GM12892 (cell line): ENCODE measurements at places on chromosomes 2 and 18.
A peak's percentile ranks its signal among the peaks of the same experiment; 100 is the strongest.

- no peak for DNase-seq
Measured at GRCh38 chr2:5467178-5467905, 224.8 kb upstream of the SOX11 start.

GRCh38 chr2:175001566-175001965, 3.6 kb downstream of the CHN1 start:
- DNase-seq: no peak

DNA sequence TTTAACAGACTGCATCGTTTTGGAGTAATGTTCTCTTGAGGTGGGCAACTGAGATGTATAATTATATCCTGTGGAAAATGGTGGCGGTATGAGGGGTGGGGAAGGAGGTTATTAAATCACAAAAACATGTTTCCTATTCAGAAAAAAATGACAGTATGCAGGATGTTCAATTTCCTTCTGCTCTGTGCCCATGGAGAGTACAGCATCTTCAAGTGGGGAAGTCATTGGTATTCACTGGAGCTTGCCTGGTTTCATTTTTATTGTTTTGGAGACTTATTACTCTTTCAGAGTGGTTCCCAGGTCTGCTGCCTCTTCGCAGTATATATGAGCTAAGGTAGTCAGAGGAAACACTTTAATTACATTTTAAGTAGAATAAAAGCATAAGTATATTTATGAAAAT, 318.8 kb upstream of the RAB12 start:
- no peak for DNase-seq

DNA sequence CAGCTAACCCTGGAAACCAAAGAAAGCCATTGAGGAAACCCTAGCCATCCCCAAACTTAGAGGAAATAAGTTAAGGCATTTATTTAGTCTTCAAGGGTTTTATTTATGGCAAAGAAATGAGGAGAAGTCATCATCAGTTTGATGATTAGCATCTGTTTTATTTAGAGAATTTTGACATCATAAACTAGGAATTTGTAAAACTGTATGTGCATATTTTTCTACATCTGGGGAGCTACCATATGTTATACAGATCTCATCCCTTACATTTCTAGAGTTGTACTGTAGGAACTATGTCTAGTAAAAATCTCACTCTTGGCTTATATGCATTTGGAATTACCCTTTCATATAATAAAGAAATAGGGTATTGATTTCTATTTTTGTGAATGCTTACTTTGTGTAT, 48.7 kb downstream of the FMNL2 start:
- no peak for DNase-seq

DNA sequence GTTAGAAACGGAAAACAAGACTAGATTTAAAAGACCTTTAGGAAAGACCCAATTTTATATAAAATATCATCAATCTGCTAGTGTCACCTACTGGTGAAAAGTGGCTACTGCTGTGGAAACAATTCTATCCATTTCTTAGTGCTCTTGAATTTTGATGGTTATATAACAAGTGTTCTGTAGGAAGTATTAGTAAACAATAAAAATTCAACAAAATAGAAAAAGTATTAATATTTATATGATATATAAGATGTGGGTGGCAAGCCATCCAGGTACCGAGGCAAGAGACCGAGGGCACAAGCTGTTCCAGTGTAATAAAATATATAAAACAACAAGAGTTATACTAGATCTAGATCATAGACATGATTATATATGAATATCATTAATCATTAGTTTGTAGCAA, 6.2 kb upstream of the TMEM87B start:
- no peak for DNase-seq

- no peak for DNase-seq
Measured at GRCh38 chr18:63528863-63529492, 13.2 kb upstream of the SERPINB12 start.

DNA sequence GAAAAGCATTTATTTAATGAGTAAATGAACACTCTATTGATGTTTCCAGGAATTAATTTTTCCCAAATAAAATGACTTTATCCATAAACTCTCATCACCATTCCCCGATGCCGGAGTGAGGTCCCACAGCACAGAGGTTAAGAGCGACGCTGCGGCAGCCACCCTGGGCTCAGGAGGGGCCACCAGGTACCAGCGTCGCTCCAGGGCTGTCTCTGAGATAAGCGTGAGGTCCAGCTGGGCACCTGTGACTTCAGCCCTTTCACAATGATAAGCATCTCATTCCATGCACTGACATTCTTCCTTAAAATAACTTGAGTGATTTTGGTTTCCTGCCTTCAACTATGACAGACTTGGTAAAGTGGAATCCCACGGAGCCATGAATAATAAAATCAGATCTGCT, 182.1 kb downstream of the TWIST2 start:
- DNase-seq: no peak

- no peak for DNase-seq
Measured at GRCh38 chr2:167258712-167259111, 370.4 kb downstream of the XIRP2 start.

GRCh38 chr2:148926291-148926961, 51.4 kb downstream of the KIF5C start:
- peak; percentile 50 for DNase-seq

- DNase-seq: no peak
Measured at GRCh38 chr2:219870041-219870440, 242.6 kb downstream of the SLC4A3 start.

DNA sequence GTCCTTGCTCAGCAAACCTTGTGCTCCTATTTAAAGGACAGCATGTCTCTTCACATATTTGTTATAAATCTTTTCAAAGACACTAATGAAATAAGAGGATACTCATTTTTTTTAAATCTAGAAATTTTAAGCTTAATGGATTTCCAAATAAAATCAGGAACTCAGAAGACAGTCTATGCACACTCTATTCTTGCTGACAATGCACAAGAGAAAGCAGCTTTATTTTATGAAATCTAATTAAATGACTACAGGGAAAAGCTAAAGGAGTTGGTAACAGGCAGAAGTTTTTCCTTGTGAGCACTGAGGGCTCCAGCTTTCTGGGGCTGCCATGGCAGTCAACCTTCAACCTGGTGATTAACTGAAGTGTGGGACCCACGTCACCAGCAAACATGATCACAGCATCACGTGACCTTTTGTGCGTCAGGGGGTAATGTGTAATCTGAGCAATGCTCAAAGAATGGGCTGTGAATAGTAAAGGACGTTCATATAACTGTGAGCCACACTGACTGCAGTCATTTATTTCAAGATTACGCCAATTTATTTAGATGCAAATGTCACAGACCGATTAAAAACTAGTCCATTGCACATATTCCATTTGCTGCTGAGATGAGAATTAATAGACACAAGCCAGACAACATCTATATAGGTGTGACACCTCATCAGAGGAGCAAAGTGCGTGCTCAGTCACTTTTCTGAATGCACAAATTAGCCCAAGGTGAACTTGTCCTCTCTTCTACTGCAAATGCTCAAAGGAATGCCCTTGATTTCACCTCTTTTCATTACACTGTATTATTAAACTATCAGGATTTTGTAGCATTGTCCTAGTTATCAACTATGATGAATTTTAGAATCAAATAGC, 11.6 kb upstream of the DNER start:
- no peak for DNase-seq

DNA sequence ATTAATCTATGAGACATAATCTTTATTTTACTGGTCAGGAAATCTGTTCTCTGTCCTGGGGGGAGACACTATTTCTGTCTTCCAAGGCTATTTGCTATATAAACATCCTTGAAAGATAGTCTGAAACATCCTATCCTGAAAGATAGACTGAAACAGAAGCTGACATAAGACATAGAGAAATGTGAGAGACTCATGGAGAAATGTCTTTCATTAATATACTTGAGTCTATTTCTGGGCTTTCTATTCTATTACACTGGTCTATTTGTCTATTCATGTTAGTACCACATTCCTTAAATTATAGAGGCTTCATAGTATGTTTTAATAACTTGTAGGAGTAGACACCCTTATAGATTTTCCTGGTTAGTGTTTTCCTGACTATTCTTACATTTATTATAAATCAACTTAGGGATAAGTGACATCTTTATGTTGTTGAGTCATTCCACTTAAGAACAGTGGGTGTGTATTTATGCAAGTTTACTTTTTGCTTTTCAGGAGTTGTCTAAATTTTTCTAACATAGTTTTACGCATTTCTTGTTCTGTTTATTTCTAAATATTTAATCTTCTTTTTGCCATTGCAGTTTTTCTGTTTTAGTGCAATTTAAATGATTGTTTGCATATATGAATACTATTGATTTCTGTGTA, 244.9 kb upstream of the ZSWIM2 start:
- DNase-seq: no peak

DNA sequence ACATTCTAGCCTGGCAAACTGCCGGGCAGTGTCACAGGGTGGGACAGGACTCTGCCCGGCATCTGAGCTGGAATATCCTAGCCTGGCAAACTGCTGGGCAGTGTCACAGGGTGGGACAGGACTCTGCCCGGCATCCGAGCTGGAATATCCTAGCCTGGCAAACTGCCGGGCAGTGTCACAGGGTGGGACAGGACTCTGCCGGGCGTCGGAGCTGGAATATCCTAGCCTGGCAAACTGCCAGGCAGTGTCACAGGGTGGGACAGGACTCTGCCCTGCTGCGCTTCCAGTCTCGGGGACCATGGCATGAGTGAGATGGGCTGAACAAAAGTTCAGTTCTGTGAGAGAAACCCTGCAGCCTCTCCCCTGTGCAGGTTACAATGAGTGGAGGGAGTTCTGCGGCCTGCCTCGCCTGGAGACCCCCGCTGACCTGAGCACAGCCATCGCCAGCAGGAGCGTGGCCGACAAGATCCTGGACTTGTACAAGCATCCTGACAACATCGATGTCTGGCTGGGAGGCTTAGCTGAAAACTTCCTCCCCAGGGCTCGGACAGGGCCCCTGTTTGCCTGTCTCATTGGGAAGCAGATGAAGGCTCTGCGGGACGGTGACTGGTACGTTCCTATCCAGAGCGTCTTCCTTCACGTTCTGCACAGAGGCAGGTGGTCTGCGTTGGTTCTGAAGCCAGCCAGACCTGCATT, 80.3 kb downstream of the TPO start:
- no peak for DNase-seq

DNA sequence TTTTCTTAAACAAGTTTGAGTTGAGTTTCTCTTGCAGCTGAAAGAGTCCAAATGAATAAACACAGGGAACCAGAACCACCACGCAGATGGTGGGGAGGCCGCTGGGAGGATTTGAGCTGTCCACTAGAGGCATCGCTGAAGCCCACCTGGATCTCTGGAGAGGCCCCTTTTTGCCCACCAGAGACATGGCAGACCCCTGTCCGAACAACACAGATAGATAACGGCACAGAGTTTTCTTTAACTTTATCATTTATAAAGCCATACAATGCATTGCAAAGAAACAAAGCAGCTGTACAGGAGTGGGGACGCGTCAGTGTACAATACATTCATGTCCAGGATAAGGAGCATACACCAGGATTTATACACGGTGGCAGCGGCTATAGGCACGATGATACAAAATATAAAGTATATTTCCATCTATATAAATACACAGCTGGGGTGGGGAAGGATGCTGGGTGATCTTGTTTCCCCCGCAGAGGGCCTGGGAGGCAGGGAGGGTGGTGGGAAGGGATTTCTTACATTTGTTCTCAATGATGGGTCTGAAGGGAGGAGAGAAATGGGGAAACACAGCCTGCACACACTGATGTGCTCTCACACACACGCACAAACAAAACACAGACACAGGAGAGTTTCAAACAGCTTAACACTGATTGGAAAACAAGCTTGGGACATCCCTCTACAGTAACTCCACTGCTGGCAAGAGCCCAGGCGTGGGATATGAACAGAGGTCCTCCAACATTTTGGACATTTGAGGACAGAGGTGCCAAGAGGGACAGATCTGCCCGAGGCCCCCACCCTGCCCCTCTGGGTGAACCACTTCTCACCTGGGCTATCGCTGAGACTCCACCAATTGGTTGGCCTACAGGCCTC, 203.0 kb downstream of the TNS1 start:
- DNase-seq: no peak

DNA sequence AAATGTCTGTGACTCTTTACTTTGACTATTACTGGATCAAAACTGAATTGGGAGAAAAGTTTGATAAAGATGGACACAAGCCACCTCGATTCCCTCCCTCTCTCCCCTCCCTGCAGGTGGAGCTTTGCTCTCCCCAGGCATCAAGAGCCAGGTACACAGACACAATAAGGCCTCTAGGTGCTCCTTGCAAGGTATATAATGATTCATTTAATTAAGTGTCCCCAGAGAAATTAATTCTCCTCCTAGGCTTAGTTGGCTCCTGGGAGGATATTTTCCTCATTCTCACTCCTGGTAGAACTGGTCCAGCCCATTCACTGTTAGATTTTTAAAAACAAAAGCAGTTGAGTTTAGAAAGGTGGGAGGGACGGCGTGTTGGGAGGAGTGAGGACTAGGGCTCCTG, 352.4 kb upstream of the SMIM21 start:
- DNase-seq: no peak

DNA sequence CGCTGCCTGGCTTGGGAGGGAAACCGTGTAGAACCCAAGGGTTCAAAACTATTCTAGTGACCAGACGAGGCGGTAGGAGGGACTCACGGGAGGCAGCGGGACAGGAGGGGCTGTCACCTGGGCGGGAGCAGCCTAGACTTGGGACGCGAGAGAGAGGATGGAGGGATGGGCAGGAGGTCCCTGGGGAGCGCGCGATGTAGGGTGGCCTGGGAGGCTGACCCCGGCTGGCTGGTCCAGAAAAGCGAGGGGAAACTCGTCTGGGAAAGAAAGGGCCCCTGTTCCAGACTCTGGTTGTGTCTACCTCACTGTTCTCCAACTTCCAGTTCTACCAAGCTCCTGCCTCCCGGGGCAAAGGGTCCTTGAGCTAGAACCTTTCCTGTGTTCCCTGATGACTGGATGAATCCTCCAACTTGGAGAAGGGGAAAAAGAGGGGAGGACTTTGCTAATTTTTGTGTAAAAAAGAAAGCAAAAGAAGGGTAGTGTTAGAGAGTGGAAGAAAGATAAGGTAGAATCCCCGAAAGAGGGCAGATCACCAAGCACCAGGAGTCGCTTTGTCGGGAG, 1.4 kb downstream of the DOK6 start:
- peak; percentile 1 for DNase-seq

DNA sequence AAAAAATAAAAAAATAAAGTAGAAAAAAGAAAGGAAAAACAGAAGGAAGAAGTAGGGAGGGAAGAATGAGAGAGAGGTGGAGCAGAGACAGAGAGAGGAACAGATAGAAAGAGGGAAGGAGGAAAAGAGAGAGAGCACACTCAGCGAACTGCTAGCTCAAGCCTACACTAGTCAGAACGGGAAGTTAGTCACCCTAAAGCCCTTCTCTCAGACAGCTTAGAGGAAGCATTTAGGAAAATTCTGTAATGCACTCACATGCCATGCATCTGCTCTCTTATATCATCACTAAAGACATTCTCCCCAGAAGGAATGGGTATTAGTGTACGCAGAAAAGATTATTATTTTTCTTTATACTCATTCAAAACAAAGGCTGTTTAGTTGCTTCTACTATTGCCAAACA, 68.1 kb upstream of the SULT1C3 start:
- DNase-seq: no peak

GRCh38 chr2:174338147-174338605, 3.4 kb downstream of the SP9 start:
- no peak for DNase-seq

- no peak for DNase-seq
Measured at GRCh38 chr2:68284896-68285295, 32.6 kb upstream of the PPP3R1 start.

GRCh38 chr2:171995586-171995985, 4.2 kb upstream of the METAP1D start:
- no peak for DNase-seq
